Left lung (tissue), 14 donors: ENCODE measurements at places on chromosomes 4 and X. TPM values are rescaled to one million over a fixed set of nuclear protein-coding genes. Genes with fewer than 3 reads are reported as not detected.

Gene ALG13
- polyA plus RNA-seq: 60.9 TPM

Gene SAT1
- 361 TPM for polyA plus RNA-seq

Gene CCNA2
- 44.8 TPM for polyA plus RNA-seq

Gene GAGE12C
- not detected for polyA plus RNA-seq

Gene SPINK2
- 0.37 TPM for polyA plus RNA-seq

Gene MAGEC2
- not detected for polyA plus RNA-seq

Gene F11
- 1.4 TPM for polyA plus RNA-seq

Gene XAGE1A
- polyA plus RNA-seq: not detected

Gene ATP8A1
- polyA plus RNA-seq: 36.1 TPM

Gene TLL1
- polyA plus RNA-seq: 7.7 TPM

Gene AIMP1
- 53.4 TPM for polyA plus RNA-seq

Gene ADH1B
- 1,011 TPM for polyA plus RNA-seq

Gene NUDT9
- 45.8 TPM for polyA plus RNA-seq

DNA sequence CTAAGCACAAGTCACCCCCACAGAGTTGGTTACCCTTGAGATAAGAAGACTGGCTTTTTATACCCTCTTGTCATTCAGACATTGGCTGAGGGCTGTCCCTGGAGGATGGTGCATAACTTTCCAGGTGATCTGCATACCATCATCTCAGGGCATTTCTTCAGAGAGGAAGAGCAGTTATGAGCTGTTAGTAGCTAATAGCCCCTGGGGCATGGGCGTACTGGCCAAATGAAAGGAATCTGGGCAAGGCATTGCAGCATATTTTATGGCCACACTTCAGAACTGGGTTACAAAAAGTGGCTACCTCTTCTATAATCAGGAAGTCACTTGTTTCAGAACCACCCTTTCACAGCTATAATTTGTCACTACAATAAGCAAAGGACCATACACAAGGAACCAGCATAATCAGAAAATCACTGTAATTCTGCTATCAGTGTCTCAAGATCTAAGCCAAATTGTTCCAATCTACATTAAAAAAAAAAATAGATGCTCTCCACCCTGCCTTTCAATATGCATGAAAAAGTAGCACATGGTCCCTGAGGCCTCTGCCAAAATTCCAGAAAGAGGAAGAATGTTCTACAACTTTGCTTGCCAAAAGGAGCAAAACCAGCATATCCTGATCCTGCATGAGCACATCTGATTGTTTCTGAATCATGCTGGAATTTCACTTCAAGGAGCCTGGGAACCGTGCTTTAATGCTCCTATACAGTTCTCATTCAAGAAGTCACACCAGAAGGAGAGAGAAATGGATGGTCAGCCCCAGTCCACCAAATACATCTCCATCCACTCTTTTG is 92.0 kb downstream of the TMEM144 start:
- DNase-seq: no peak

GRCh38 chr4:175371091-175371490 is 441.0 kb downstream of the GPM6A start:
- DNase-seq: no peak

DNA sequence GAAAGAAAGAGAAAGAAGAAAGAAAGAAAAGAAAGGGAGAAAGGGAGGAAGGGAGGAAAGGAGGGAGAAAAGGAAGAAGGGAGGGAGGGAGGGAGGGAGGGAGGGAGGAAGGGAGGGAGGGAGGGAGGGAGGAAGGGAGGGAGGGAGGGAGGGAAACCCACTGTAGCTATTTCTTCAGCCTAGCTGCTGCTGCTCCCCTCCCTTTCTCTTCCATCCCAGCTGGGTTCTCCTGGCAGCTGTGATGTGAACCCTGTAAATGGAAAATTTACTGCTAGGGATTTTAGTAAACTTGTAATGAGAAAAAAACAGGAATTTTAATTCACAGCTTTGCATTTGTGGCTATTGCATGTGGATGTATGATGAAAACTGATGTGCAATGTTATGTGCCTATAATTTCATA is 8.0 kb downstream of the NR0B1 start:
- no peak for DNase-seq

DNA sequence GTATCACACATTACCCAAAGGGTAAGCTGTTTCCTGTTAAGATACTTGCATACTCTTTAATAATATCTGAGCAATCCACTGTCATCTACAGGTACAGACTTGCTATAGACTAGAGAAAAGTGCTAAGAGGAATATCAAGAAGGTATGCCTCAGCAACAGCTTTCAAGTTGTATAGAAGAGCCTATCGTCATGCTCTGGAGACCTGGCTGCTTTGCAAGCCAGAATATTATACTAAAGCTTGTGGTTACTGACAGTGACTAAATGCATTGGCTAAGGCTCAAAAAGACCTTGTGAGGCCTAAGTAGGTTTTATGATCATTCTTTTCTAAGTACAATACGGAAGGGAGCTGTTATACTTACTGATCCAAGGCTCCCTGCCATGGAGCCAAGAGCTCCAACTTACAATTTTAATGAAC is 11.3 kb downstream of the LAMP2 start:
- DNase-seq: no peak

GRCh38 chr4:147236806-147237205 is 244.1 kb upstream of the EDNRA start:
- DNase-seq: no peak

DNA sequence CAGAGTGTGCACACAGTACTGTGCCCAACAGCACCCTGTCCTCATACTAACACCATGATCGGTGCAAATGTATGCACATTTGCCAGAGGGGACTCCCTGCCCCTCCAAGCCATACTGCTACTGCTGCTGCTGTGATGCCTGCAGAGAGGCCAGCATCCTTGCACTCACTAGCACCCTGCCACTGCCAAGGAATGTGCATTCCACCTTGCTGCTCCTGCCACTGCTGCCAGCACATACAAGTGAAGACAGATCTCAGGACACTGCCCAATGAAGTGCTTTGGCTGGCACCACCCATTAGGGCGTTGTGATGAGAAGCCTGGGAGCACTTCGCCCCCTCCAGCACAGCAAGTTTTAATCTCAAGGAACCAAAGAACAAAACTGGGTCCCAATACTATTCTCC is 146.3 kb upstream of the DMD start:
- no peak for DNase-seq

GRCh38 chrX:150736475-150736874 is 43.3 kb downstream of the MTMR1 start:
- DNase-seq: no peak

DNA sequence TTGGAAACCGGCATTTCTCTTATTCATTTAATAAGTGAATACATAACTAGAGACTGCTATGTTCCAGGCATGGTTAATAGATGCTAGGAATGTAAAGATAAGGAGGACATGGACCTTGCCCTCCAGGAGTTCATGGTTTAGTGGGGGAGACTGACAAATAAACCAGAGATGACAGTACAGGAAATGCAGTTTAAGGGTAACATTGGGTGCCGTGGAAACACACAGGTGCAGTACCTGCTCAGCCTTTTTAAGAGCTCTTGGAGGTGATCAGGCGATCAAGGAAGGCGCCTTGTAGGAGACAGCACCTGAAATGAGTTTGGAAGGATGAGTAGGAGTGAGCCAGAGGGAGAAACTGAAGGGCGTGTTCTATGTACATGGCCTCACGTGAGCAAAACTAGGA is 145.8 kb downstream of the AASDH start:
- DNase-seq: no peak

DNA sequence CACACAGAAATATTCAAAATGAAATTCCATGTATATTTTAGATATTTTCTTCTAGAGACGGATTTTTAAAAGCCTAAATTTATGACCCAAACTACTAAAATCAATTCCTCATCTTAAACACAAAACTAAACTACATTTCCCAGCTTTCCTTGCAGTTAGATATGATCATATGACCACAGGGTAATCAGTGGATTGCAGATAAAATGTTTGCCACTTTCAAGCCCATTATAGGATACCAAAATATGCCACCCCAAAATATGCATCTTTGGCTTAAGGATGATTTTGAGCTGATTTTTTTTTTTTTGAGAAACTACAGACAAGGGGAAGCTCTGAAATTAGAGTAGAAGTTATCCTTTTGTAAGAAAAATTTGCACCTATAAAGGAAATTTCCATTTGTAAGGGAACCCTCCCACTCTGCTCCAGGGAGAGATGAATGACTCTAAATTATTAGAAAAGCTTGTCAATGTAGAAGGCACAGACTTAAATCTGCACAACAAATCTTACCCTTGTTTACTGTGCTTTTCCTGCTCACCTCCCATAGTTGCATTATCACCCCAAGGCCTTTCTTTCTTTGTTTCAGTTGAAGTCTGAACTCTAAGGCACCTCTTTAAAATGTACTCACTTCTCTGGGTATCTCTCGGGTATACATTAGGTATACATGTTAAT is 503.0 kb downstream of the PDHA2 start:
- no peak for DNase-seq

GRCh38 chr4:108385076-108385475 is 216.3 kb upstream of the LEF1 start:
- no peak for DNase-seq
